ENCODE measurements at places on chromosomes 12 and 14. TPM values are rescaled to one million over a fixed set of nuclear protein-coding genes. Genes with fewer than 3 reads are reported as not detected.

Gene CCDC197
- not detected for total RNA-seq

Gene STX2
- 42.8 TPM for total RNA-seq

Gene TSPAN8
- not detected for total RNA-seq

Gene IAPP
- total RNA-seq, result not detected

Gene COX8C
- not detected for total RNA-seq

Gene SLCO1C1
- total RNA-seq, result not detected
